ENCODE measurements at places on chromosomes 2 and 18. TPM values are rescaled to one million over a fixed set of nuclear protein-coding genes. Genes with fewer than 3 reads are reported as not detected.

The LGALSL gene
- total RNA-seq: 9.7 TPM

The NXPH2 gene
- not detected for total RNA-seq

The CRYBA2 gene
- total RNA-seq: not detected

The PROM2 gene
- 147 TPM for total RNA-seq

The TEX44 gene
- total RNA-seq: not detected

The ABCG8 gene
- total RNA-seq: not detected

The SRD5A2 gene
- not detected for total RNA-seq

The IL36A gene
- total RNA-seq: not detected

The SERPINB13 gene
- not detected for total RNA-seq

The DPP10 gene
- total RNA-seq: not detected

The SLC20A1 gene
- total RNA-seq: 99.9 TPM

The TMBIM1 gene
- total RNA-seq: 187 TPM

The SDC1 gene
- total RNA-seq: 128 TPM

The POMC gene
- not detected for total RNA-seq

The ERICH2 gene
- 2.0 TPM for total RNA-seq

The TLX2 gene
- total RNA-seq: 3.8 TPM

The CEP76 gene
- 15.1 TPM for total RNA-seq

The MARCO gene
- not detected for total RNA-seq

The CABYR gene
- total RNA-seq: 32.4 TPM

The GRB14 gene
- 3.4 TPM for total RNA-seq

The TXNDC2 gene
- total RNA-seq: 0.11 TPM

The TNFRSF11A gene
- 6.3 TPM for total RNA-seq

The GKN1 gene
- not detected for total RNA-seq

The POTEI gene
- total RNA-seq: not detected

The ABCB11 gene
- not detected for total RNA-seq

The ELOA2 gene
- not detected for total RNA-seq

The PAIP2B gene
- 6.1 TPM for total RNA-seq

The ACKR3 gene
- 19.6 TPM for total RNA-seq

The TSPYL6 gene
- total RNA-seq: not detected

The SPHKAP gene
- total RNA-seq: not detected

All from PC-9 (cell line).